Lower leg skin (tissue), 4 donors: ENCODE measurements at places on chromosomes 12 and 14. TPM values are rescaled to one million over a fixed set of nuclear protein-coding genes. Genes with fewer than 3 reads are reported as not detected.
A peak's percentile ranks its signal among the peaks of the same experiment; 100 is the strongest.

DNA sequence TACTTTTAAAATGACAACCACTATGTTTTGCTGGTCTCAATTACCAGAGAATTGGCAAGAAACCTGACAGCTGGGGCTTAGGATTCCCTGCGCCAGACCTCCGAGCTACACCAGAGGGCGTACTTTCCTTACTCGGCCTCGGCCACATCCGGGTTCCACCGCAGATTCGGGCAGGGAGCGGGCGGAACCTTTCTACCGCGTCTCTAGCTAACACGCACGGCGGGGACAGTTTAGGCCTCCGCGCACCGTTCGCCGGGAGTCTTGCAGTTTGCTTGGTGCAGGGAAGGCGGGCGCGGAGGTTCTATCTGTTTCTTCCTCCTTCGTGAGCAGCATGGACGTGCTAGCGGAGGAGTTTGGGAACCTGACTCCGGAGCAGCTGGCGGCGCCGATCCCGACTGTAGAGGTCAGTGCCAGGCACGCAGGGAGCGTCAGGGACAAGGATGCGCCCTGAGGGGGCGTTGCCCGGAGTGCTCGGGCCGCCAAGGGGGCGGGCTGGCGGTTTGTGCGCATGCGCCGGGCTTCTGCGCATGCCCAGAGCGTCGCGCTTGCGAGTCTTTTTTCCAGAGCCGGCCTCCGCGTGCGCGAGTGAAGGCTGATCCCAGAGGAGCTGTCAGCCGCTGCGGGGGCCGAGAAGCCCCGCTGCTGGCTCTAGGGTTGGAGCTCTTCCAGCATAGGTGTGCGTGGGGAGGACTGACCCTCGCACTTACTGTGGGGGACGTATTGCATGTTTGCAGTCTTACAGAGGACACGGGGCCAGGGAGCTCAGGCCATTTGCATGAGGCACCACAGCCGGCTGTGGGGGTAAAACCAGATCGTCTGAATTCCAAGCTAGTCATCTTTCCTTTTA is at the start of gene POLR3B:
POLR3B (plus strand) TSS at position 200 of the 847 bp plus-strand sequence; CDS start at position 332, 132 bp downstream.
- DNase-seq, result peak; percentile 99

DNA sequence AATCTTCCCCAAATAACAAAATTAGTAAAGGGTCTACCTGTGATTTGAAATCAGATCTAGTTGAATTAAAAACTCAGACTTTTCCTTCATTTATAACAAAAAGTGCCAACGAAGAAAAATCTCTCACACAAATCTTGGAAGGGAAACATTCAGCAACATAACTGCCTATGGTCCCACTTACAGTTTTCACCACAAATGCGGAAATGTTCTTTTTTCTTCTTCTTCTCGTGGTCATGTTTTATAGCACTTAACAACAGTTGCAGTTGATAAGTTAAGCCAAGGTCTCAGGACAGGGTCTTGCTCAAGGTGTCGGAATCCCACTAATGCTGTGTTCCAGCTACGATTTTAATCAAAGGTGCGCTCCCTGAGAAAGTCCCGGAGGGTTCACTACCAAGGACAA is 10.1 kb downstream of the RNASE6 start:
- DNase-seq, result no peak

FSCB gene
- total RNA-seq, result not detected

LRIG3 gene
- total RNA-seq, result 87.7 TPM

DNA sequence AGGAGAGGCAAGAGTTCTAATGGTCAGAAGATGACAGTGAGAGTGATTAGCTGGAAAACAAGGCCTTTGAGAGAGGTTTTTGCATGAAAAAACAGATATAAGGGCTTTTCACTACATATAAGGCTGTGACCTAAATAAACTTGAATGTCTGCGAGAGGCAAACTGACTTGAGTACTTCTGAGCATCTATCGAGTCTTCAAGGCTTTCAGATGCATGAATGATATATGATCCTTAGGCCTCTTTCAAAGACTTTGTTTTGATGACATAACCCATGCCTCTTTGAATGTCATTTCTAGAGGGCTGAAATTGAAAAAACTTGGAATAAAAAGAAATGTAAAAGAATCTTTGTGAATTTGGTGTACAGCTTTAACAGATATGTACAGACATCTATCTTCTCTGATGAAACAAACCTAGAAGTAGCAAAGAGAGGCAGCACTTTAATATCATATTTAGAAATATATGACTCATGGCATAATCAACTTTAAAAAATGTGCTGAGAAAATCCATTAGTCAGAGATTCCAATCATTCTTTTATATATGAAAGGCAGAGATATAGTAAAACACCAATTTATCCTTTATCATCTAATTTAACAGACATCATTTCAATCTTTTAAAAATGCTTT is 72.6 kb downstream of the PPM1H start:
- no peak for DNase-seq

GRCh38 chr14:98226411-98226810 is 1045.6 kb downstream of the BCL11B start:
- DNase-seq, result no peak

GRCh38 chr14:102610968-102611811 is 18.7 kb downstream of the RCOR1 start:
- DNase-seq, result no peak

FOXA1 gene
- total RNA-seq, result 9.0 TPM

DNA sequence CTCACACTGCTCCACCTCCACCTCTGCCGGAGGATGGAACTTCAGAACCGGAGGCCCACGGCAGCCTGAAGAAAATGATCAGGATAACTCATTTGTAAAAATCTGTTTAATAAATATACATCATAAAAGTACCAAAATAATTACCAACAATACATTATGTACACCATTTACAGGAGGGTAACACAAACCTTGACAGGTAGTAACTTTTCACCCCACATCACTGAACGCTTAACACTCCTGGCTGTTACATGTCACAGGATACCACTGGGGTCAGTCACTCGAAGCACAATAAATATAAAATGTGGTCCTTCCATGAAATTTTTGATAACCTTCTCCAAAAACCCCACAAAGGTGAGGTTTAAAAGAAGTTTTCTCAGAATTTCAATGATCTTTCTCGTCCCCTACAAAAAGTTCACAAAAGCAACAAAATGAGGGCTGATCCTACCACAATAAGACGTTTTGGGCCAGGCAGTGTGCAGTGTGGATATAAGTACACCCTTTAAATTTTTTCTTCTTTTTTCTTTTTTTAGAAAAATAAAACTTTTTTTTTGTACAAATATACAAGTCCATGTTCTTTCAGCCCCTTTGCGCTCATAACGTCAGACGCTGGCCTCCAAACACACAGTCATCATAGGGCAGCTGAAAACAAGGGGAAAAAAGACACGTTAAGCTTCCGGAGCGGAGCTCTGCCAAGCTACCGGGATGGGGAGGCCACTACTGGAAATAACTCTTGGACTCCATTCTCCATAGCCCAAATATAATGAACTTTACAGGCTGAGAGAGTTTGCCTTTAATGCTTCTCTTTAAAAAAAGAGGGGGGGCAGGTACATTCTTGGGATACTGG is 2.9 kb downstream of the NFKBIA start:
- no peak for DNase-seq

DAO gene
- total RNA-seq, result not detected

DNA sequence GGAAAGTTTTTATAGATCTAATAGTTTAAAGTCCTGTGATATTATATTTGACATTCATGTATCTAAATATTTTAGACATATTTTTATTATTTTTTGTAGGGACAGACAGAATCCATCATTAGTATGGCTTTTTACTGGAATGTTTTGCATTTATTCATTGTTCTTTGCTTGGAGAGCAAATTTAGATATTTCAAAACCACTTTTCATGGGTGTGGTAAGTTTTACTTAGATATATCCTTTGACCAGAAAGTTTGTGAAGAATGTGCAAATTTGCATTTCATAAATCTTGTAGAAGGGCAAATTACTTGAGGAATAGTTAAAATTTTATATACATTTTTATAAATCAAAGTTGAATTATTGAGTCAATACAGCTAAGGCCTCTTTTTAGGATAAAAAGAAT is 37.5 kb downstream of the TMEM260 start:
- DNase-seq, result no peak

GRCh38 chr14:23381871-23382270 is 5.0 kb downstream of the CMTM5 start:
- DNase-seq, result no peak

- DNase-seq, result no peak
Measured at GRCh38 chr12:62928632-62929031, 6.3 kb downstream of the PPM1H start.

- peak; percentile 25 for DNase-seq
Measured at GRCh38 chr12:123659996-123660727, 10.8 kb upstream of the TCTN2 start.

DPY19L2 gene
- 0.95 TPM for total RNA-seq

GRCh38 chr12:64058541-64059265 is 163.4 kb downstream of the KICS2 start:
- DNase-seq, result no peak

DNA sequence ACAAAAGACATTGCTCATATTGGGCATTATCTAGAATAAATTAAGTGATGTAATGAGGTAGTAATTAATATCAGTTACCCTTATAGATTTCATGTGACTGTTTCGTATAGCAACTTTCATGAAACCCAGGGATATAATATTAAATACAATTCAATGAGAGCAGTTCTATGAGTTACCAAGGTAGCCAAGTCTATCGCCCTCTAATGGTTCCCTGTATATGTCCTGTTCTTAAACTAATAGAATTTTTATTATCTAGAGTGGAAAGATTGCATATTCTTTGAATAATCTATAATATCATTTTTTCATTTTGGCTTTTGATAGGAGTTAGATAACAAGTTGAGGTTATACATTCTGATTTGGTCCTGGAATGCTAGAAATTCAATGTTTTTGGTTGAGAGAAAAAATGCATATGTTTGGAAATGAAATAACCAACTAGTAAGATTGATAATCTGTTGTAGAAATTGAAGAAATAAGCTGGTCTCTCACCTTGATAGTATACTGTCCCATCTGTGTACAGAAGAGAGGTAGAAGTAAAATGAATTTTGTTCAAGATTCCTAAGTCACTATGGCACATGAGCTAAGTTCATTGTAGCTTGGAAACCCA is 59.7 kb downstream of the SCFD1 start:
- no peak for DNase-seq

DNA sequence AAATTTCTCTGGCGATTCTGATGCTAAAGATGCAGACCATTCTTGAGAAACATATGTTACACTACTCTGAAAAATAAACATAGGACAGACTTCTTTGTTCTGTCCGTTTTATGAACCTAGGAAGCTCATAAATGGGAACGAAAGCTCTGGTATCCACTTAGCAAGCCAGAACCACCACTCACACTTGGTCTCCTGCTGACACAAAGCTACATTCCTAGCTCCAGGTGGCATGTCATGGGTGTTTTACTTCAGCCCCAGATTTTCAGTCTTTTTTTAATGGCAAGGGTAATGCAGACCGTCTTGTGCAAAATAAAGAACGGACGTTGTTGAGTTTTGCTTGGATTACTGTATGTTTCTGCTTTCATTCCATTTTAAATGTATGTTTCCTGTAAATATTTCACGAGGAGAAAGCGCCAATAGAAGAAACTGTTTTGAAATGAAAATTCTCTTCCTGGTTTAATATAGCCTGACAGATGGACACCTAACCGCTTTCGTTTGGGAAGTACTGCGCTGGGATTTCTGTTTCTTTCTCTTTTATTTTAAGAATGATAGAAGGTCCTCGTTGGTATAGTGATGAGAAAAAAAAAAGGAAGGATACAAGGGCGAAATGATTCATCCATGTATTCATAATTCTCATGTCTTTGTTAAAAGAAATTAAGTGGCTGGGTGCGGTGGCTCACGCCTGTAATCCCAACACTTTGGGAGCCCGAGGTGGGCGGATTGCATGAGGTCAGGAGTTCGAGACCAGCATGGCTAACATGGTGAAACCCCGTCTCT is 871 bp upstream of the COQ5 start:
- DNase-seq, result no peak

DNA sequence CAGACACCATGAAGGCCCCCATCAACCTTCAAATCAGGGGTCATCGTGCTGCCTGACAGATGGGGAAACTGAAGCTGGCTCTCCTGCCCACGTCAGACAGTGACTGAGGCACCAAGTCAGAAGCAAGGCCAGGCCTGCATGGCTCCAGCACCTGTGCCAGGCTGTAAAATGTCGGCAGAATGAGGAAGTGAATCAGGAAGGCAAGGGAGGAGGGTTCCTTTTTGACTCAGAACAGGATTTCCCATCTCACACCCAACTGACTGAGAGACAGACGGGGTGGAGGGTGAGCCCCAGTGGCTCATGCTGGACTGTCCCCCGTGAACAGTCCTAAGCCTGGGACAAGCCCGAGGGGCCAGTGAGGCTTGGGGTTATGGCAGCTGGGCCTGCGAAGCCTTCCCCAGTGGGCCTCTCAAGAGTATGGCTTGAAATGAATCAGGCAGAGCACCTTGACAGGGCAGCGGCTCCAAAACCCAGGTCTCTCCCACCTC is 20.9 kb downstream of the SYNE3 start:
- no peak for DNase-seq
